GM12892 (cell line): ENCODE measurements at places on chromosomes 12 and 14.

GRCh38 chr12:15801770-15802744 lies 12.9 kb upstream of the EPS8 start:
- no peak for DNase-seq

DNA sequence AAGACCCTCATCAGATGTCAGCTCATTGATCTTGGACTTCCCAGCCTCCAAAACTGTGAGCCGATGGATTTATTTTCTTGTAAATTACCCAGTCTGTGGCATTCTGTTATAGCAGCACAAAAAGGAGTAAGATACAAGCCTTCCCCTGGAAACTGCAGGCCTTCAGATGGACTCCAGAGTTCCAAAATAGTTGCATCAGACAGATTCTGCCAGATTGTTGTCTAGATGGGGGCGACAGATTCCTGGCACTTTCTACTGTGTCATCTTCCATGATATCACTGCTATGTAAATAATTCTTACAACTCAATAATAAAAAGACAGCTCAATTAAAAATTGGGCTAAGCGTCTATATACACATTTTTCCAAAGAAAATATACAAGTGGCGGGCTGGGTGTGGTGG lies 17.2 kb upstream of the MARK3 start:
- DNase-seq = no peak

DNA sequence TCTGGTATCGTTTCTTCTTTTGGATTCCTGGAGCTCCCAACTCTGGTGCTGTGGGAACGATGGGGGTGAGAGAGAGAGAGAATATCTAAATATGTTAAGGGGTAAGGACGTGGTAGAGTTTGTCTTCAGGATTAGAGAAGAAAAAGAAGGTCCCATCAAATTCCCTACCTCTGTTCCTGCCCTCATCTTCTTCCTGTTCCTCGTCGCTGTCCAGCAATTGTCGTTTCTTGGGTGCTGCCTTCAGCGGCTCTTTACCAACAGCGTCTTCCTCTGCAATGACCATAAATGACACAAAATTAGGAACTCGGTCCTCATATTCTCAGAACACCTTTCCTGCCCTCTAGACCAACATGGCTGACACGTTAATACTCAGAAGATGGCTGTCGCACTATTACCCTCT lies 31.5 kb downstream of the TIMELESS start:
- DNase-seq = no peak

DNA sequence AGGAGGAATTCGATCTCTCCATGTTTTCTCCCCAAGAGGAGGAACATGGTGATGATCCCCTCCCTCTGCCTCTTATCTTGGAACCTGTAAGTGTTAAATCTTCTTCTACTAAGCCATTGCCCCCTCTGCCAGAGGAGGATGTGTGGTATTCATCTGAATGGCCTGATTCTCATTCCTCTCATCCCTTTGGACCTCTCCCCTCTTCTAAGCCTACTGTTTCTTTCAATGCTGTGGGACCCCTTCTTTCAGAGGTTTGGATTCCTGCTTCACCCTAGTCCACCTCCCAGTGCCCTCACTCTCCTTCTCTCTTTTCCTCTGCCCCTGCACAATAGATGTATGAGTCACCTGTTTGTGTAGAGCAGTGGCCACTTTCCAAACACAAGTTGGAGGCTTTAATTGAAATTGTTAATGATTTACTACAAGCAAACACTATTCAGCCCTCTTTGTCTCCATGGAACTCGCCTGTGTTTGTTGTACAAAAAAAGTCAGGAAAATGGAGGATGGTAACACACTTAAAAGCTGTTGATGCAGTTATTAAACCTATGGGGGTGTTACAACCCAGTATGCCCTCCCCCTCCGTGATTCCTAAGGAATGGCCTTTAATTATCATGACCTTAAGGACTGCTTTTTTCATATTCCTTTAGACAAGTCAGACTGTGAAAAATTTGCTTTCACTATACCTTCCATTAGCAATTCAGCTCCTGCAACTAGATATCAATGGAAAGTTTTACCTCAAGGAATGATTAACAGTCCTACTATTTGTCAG lies 192.1 kb upstream of the ALG10B start:
- DNase-seq = no peak

DNA sequence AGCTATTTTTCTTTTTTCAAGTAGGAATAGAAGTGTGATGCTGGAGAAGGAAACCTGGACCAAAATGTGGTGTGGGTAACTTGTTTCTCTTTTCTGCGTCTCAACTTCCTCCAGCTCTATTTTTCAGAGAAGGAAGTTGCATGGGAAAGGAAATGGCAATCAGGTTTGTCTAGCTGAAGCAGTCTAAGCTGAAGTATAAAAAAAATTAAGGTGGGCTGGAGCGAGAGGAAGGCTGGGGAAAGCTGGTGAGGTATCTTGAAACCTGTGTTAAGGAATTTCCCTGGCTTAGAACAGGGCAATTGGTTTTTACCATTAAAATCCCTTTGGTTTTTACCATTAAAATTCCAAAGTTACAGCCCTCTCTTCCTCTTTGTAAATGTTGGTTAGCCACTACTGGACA lies 34.2 kb upstream of the NINJ2 start:
- DNase-seq = no peak

GRCh38 chr12:53082637-53083175 lies 3.5 kb upstream of the SPRYD3 start:
- no peak for DNase-seq

- DNase-seq = no peak
Measured at GRCh38 chr14:104794631-104794992, 936 bp downstream of the AKT1 start.

DNA sequence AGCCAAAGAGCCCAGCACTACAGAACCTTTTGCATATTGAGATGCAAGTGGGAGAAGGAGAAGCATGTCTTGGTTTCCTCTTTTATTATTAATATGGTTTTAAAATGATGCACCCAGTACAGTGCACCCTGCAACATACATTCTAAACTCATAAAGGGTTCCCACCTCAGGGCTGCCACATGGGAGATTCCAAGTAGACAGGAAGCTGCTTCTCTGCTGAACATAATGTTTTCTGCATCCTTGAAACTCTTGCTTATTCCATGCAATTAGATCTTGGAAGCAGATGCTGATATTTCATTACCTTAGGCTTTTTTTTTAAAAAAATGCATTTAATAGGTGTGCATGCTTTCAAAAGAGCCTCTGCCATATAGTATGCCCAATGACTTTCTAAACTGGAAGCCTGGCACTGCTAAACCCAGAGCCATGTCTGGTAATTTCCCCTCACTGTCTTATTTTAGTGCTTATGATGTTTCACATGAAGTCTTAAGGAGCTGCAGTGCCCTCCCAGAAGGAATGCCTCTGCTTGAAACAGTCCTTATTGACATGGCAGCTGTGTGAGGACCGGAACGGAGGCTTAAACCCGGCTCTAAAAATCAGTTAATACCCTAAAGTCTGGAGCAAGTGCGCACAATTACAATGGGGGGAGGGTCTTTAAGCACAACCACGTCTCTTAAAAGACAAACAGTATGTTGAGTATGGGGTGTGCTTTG lies 2.0 kb upstream of the SIX1 start:
- no peak for DNase-seq

- no peak for DNase-seq
Measured at GRCh38 chr14:80354860-80355581, 143.7 kb upstream of the DIO2 start.

DNA sequence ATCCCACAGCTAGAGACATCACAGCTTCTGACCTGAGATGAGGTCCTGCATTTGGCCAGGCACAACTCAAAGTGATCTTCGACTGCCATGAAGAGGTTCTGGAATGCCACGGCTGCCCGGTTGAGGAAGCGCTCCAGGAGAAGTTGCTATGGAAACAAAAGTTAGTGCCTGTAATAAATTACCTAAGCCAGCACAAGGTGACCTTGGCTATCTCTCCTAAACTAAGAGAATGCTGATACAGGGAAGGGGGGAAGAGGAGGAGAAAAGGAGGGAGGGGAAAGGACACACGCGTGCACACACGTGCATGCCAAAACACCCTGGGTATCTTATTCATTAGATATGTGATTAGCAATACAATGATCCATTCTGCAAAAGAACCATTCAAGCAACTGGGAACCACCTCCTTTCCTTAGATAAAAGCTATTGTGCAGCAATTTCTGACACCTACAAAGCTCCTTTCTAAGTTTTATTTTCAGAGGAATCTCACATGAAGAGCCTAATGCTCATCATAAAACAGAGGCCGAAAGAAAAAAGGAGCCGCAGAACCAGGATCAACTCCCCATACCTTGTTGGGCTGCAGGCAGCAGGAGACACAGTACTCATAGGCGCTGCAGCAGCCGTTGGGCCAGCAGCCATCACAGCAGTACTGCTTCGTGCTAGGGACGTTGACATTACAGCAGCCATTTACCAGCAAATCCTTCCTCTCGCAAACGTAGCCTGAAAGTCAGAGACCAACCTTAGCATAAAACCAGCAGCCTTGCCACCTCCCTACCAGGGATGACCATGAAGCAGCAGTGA lies 17.9 kb downstream of the SPRING1 start:
- no peak for DNase-seq

DNA sequence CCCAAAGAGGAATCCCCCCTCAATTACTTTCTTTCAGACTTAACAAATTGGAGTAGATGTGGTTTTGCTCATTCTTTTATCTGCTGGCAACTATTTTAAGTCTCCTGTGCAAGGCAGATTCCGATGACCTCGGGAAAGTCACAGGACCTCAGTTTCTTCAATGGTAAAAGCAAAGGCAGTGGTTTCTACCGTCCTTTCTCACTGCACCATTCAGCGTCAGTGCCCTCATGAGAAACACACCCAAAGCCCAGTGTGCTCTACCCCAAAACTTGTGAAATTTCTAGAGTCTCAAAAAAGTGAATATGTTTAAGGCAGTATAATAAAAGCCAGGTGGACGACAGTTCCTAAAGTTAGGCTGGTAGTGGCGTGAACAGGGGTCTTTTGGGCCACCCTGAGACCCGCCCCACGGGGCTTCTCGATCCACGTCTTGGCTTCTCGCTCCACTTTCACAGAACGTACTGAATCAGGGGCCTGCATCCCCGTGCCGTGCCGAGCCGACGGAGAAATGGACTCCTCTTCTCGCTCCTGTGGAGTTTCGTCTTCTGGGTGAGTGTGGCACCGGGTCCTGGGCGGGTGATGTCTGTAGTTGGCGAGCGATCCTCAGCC lies 1.3 kb upstream of the ARHGAP5 start:
- DNase-seq = no peak

DNA sequence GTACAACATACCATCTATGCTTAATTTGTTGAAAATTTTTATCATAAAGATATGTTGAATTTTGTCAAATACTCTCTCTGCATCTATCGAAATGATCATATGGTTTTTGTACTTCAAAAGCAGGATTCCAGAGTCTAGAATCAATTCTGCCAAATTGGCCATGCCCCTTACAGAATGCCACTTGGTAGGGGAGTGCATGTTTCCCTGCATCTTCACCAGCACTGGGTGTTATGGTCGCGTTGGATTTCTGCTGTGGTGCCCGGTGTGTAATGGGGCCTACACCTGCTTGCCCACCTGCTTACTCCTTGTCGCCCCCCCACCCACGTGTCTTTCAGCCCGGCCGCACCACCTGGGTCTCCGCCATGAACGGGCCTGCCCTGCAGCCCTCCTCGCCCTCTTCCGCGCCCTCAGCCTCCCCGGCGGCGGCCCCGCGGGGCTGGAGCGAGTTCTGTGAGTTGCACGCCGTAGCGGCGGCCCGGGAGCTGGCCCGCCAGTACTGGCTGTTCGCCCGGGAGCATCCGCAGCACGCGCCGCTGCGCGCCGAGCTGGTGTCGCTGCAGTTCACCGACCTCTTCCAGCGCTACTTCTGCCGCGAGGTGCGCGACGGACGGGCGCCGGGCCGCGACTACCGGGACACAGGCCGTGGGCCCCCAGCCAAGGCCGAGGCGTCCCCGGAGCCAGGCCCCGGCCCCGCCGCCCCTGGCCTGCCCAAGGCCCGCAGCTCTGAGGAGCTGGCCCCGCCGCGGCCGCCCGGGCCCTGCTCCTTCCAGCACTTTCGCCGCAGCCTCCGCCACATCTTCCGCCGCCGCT lies 12.3 kb downstream of the SH2B3 start:
- DNase-seq = no peak

- DNase-seq = no peak
Measured at GRCh38 chr14:93200553-93200952, 6.3 kb downstream of the GON7 start.

GRCh38 chr14:59454139-59454538 lies 11.0 kb downstream of the GPR135 start:
- DNase-seq = no peak

DNA sequence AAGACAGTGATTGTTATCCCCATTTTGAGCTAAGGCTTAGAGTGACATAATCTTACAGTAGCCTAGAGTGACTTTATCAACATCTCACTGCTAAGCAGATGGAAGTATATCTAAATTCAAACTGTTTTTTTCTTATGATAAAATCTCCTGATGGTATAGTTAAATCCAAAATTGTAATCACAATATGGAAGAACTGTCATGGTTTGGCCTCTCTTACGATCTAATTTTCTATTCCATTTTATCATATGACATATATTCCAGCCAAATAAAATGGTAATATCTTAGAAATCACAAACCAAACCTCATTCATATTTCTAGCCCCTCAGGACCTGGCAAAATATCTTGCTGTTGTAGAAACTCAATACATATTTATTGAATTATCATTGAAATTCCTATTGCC lies 864.7 kb downstream of the SLC6A15 start:
- no peak for DNase-seq

DNA sequence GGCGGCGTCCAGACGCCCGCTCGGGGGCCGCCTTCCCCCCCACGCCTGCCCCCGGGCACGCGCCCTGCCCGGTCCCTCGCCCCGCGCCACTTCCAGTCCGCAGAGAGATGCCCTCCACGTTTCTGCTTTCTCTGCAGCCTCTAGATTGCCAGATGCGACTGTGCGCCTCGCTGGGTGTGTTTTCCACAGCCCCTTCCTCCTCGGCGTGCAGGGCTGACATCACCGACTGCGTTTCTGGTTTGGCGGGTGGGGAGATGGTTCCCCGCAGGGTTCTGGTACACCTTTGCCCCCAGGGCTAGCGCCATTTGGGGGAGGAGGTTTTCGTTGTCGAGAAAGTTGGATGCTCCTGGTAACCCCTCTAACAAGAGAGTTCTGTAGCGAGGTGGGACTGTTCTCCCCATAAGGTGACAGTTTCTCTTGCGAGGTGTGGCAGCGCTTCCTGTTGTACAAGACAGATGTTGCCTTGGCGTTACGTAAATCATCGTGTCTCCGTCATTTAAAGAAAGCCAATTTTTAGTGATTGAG lies 1.5 kb downstream of the CALM1 start:
- no peak for DNase-seq

GRCh38 chr12:56062996-56063395 lies 17.0 kb upstream of the ERBB3 start:
- DNase-seq = no peak

DNA sequence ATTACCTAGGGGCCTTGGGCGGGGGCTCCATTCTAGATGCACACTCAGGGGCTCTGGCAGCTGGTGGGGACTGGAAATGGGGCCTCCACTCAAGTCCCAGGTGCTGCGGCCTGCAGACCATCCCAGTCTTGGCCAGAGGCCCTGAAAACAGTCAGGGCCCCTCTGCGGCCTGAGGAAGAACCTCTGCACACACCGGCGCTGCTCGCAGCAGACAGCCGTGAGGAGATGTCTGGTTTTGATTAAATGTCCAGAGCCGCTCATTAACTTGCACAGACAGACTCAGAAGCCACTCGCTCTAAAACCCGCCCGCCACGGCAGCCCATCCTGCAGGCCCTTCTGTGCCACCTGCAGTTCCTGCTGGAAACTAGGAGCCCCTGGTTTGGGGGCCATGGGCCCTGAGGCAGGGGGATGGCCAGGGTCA lies 36.4 kb upstream of the NCOR2 start:
- no peak for DNase-seq
